ENCODE measurements at places on chromosomes 11 and 22.

GRCh38 chr22:47356511-47357011 lies 594.1 kb downstream of the TBC1D22A start:
- no peaks in the 10 kb centered on the region for H3K27me3 ChIP-seq
- H3K4me3 ChIP-seq: no peak overlapping the region
- no peaks in the 10 kb centered on the region for H3K36me3 ChIP-seq
- no peak overlapping the region for H3K27ac ChIP-seq
- DNase-seq: peak; percentile 18

DNA sequence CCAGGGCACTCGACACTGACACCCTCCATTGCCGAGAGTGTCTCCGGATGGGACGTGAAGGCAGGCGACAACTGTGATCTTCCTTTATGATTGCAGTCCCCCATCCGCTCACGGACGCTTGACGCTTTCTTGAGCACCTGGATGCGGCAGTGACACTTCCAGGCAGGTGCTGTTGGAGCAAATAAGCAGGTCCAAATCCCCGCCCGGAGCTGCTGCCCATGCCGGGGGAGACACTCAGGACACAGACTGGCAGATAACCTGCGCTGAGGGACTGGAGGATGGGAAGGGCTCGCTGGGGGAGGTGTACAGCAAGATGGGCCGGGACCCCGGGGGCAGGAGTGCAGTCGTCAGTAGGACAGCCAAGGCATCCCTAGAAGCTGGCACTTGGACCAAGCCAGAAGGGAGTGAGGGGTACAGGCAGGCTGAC lies 1403.5 kb downstream of the BRD1 start:
- H3K27me3 ChIP-seq: no peaks in the 10 kb centered on the region
- no peak for DNase-seq
- H3K4me1 ChIP-seq: no peaks in the 10 kb centered on the region
- no peak overlapping the region for H3K27ac ChIP-seq

DNA sequence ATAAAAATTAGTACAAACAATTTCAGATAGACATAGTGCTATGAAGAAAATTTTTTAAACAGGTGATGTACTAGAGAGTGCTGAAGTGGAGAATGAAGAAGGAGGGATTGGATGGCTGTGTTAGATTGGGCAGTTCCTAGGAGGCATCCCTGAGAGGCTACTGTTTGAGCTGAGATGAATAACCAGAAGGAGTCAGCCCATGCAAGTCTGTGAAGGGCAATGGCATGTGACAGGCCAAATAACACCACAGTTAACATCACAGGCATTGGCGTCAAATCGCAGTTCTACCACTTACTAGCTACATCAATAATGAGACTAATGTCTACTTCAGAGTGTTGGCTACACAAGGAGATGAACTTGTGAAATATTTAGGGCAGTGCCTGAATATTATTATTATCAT lies 35.4 kb downstream of the HORMAD2 start:
- H3K27me3 ChIP-seq: no peaks in the 10 kb centered on the region
- no peak overlapping the region for H3K4me3 ChIP-seq
- no peak for DNase-seq
- no peaks in the 10 kb centered on the region for H3K36me3 ChIP-seq
- H3K4me1 ChIP-seq: no peaks in the 10 kb centered on the region
- no peak overlapping the region for H3K27ac ChIP-seq

GRCh38 chr22:24760708-24761306 lies 13.7 kb downstream of the PIWIL3 start:
- no peak for DNase-seq
- H3K4me3 ChIP-seq: no peak overlapping the region

DNA sequence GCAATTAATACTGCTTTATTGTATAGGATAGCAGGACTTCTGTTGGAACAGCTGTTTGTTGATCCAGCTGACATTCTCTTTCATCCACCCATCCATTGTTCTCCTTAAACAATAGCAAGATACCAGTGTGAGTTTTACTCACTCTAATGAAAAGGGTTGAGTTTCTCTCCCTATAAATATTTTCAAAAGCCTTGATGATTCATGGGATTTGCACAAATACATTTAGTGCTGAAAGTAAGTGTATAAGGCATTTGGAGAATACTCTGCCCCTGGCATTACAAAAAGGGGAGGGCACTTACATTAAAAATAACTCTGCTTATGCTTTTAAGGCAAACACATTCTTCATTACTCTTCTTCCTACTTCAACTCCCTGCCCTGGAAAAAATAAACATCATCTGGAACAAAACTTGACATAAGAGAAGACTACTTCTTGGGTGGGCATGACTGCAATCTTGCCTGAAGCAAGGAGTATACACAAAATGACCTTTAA lies 634.9 kb downstream of the METTL15 start:
- no peak for DNase-seq
- no peak overlapping the region for H3K27ac ChIP-seq
- no peaks in the 10 kb centered on the region for H3K27me3 ChIP-seq
- H3K36me3 ChIP-seq: no peaks in the 10 kb centered on the region
- H3K4me3 ChIP-seq: no peak overlapping the region

DNA sequence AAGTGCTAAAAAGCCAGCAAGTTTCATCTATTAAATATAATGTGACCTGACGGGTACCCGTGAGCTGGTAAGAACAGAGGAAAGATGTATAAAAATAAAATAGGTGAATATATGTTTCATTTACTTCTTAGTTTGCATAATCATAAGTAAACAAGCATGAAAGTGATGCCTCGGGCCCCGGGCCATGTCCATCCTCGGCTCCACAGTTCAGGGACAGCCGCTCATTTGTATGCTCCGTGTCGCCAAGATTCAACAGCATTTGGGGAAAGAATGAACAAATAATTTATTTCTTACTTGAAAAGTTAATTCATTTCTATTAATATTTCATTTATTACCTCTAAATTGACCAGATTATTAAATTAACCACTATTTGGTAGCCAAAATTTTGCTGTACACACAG lies 251.8 kb downstream of the NTM start:
- H3K27ac ChIP-seq: no peak overlapping the region
- no peak overlapping the region for H3K4me3 ChIP-seq
- no peaks in the 10 kb centered on the region for H3K27me3 ChIP-seq
- DNase-seq: no peak
- H3K4me1 ChIP-seq: no peaks in the 10 kb centered on the region
- no peaks in the 10 kb centered on the region for H3K36me3 ChIP-seq

- DNase-seq: no peak
- no peak overlapping the region for H3K4me3 ChIP-seq
- H3K27me3 ChIP-seq: no peaks in the 10 kb centered on the region
- peaks cover 4% of the 10 kb centered on the region for H3K4me1 ChIP-seq
- H3K36me3 ChIP-seq: no peaks in the 10 kb centered on the region
- H3K27ac ChIP-seq: no peak overlapping the region
These were observed 622.7 kb downstream of the METTL15 start for GRCh38 chr11:28730889-28731288.

- no peak overlapping the region for H3K4me3 ChIP-seq
- H3K36me3 ChIP-seq: no peaks in the 10 kb centered on the region
- H3K4me1 ChIP-seq: no peaks in the 10 kb centered on the region
- H3K27me3 ChIP-seq: no peaks in the 10 kb centered on the region
- no peak overlapping the region for H3K27ac ChIP-seq
These were observed 362.5 kb downstream of the TBC1D22A start for GRCh38 chr22:47124961-47125360.

DNA sequence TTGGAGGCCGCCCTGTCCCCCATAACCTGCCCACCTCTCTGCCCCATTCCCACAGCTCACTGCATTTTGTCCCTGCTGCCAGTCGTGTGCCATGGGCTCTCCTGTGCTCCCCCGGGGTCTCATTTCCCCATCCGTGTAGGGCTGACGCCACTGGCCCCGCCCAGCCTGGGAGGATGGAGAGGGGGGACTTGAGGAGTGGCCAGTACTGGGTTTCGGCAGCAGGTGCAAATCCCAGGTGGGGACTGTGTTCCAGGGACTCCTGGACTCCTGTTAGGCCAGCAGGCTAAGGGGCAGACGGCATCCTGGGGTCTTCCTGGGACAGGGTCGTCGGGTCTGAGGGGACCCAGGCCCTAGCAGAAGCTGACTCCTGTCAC lies 1.2 kb upstream of the MYO7A start:
- H3K27me3 ChIP-seq: no peaks in the 10 kb centered on the region
- H3K4me1 ChIP-seq: peaks cover 45% of the 10 kb centered on the region
- peaks cover 7% of the 10 kb centered on the region for H3K36me3 ChIP-seq
- DNase-seq: no peak
- H3K27ac ChIP-seq: no peak overlapping the region
- peak overlapping the region; percentile 40 for H3K4me3 ChIP-seq

DNA sequence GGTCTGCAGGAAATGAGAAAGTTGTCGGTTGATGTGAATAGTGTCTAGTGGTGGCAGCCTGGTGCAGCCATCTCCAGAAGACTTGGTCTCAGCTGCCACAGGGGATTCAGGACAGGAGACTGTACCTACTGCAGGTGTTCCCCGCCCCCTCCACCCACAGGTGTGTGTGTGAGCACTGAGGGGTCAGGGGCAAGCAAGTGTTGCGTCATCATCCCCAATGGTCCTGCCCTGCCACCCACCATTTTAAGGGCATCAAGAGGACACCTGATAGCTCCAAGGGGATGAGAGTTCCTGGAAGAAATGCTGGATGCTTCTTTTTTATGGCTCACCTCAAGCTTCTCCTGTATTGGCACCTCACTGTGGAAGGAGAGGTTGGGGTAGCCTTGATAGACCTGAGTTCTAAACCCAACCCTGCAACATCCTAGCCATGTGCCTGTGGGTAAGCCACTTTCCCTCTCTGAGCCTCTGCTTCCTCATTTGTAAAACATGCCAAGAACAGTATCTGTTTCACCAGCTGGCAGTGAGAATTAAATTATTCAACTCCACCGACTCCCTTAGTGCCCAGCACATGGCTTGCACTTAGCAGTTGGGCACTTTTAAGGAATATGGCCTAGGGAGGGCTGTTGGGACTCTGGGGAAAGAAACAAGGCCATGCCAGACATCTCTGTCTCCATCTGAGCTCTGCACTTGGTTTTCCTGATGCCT lies 6.1 kb downstream of the C11orf91 start:
- no peaks in the 10 kb centered on the region for H3K36me3 ChIP-seq
- peaks cover 2% of the 10 kb centered on the region for H3K4me1 ChIP-seq
- no peak overlapping the region for H3K4me3 ChIP-seq
- H3K27ac ChIP-seq: peak overlapping the region; percentile 87
- DNase-seq: no peak
- H3K27me3 ChIP-seq: no peaks in the 10 kb centered on the region

DNA sequence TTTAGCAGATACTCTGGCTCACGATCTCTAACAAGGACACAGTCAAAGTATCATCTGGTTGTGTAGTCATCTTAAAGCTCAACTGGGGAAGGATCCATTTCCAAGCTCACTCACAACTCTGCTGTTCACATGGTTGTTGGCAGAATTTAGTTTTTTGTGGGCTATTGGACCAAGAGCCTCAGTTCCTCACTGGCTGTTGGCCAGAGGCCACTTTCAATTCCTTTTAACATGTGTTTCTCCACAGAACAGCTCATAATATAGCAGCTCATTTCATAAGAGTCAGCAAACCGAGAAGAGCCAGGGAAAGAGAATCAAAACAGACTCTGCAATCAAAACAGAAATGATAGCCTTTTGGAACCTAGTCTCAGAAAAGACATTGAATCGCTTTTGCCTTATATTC lies 22.6 kb downstream of the IZUMO1R start:
- no peak for DNase-seq
- H3K4me1 ChIP-seq: no peaks in the 10 kb centered on the region
- no peaks in the 10 kb centered on the region for H3K27me3 ChIP-seq

- no peaks in the 10 kb centered on the region for H3K4me1 ChIP-seq
- DNase-seq: no peak
- H3K27ac ChIP-seq: peak overlapping the region; percentile 50
- H3K36me3 ChIP-seq: no peaks in the 10 kb centered on the region
- no peak overlapping the region for H3K4me3 ChIP-seq
These were observed 14.9 kb downstream of the DAGLA start for GRCh38 chr11:61694946-61695706.

DNA sequence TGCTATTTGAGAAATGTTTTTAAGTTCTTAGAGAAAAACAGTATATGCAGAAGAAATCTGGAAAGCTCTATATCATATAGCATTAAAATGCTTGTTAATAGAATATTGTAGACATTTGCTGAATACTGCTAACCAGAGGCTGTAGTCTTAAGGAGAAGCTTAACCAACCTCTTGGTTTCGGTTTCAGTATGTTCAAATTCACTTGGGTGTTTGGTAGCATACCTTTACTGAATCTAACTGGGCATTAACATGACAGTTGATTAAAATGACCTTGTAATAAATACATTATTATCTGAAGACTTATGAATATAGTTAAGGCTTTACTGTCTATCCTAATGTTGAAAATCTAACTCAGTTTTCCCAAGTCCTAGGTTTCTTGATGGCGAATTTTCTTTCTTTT lies 5.4 kb downstream of the PCF11 start:
- H3K27ac ChIP-seq: no peak overlapping the region
- H3K4me1 ChIP-seq: peaks cover 32% of the 10 kb centered on the region
- no peak overlapping the region for H3K4me3 ChIP-seq

DNA sequence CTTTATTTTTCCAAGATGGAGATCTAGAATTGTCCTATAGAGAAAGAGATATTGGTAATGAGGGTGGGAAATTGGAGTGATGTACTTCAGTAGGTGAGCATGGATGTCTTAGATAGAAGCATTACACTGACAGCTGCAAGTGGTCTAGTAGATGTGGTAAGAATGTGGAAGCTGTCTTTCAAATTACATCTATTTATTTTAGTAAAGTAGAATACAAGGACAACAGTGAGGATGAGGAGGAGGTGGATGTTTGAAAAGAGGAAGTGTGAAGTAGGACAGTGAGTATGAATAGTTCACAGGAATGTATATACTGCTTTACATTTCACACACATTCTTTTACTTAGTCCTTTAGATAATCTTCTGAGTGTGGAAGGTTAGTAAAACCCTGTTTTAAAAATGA lies 64.2 kb downstream of the HIPK3 start:
- no peak for DNase-seq
- no peaks in the 10 kb centered on the region for H3K36me3 ChIP-seq
- H3K27me3 ChIP-seq: no peaks in the 10 kb centered on the region
